ENCODE measurements at places on chromosomes 3 and 15.

- DNase-seq: no peak
These were observed 567.9 kb upstream of the GBE1 start for GRCh38 chr3:82329300-82329699.

DNA sequence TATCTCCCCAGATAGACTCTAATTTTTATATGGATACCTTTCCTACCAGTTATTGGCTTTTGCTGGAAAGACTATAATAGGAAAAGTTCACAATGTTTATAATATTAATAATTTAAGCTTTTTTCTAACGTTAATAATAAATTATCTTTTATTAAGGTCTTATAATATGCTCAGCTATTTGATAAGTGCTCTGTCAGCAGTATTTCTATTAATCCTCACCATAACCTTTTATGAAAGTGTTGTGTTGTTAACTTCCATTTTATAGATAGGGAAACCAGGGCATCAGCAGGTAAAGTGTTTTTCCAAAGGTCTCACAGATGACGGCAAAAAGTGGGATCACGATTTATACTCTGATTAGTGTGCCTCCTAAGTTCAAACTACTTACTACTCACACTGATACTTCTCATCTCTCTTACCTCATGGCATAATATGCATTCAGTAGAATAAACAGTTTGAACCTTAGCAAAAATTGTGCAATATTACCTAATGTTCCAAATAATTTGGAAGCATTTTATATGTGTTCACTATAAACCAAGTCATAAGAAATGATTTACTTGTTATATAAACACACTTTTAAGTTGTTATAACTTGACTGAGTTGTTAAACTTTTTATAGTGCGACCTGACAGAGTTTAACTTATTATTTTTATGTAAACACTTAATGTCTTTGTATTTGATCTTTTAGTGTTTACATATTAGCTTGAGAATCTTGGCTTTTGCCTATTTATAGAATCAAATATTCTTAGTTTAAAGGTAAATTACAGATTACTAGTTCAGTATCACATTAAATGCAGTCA lies 274.9 kb upstream of the DCBLD2 start:
- DNase-seq: peak; percentile 77

- DNase-seq: no peak
These were observed 409 bp upstream of the LHFPL4 start for GRCh38 chr3:9553948-9554513.

GRCh38 chr3:129892857-129893580 lies 492 bp downstream of the TMCC1 start:
- no peak for DNase-seq

DNA sequence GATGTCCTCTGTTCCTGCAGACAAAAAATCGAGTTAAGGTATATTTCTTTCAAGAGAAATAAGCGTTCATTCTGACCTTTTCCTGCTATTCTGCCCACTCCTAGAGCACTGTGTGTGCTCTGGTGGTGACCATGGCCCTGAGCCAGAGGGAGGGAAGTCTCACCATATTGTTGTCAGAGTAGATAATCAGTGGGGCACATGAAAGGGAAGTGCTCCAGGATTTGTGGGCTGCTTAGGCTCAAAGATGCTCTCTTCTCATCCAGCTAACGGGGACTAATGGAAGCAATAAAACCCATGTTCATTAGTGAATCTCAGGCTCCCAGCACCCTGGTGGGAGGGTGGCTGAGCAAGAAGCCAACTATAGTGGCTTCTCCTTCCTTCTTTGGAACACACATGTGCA lies 70.7 kb upstream of the EOMES start:
- DNase-seq: no peak

- DNase-seq: no peak
These were observed 249.7 kb upstream of the CNTN4 start for GRCh38 chr3:1848935-1849334.

DNA sequence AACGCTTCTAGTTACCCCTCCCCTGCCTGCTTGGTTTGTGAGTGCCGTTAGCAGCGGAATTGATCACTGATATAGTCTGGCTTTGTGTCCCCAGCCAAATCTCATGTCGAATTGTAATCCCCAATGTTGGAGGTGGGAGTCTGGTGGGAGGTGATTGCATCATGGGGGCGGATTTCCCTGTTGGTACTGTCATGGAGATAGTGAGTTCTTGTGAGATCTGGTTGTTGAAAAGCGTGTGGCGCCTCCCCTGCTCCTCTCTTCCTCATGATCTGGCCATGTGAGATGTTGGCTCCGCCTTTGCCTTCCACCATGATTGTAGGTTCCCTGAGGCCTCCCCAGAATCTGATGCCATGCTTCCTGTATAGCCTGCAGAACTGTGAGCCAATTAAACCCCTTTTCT lies 47.3 kb upstream of the PGPEP1L start:
- DNase-seq: no peak

DNA sequence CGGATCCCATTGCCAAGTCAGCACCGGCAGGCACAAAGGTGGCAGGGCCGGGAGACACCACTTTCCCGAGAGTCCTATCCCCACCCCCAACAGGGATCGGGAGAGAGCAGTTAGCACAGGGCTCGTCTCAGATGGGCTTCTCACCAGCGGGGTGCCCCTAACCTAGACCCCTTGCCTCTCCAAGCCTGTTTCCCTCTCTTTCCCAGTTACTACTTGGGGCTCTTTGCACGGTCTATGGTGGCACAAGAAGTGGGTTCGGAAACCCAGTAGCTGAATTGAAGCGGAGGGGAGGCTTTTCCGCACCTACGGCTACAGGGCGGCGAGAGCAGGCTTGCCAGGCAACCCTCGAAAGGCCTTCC lies 383 bp upstream of the EFCC1 start:
- no peak for DNase-seq

- DNase-seq: no peak
These were observed 76.4 kb upstream of the SCN5A start for GRCh38 chr3:38725726-38726419.

GRCh38 chr3:96966181-96966929 lies 152.0 kb downstream of the EPHA6 start:
- DNase-seq: no peak

DNA sequence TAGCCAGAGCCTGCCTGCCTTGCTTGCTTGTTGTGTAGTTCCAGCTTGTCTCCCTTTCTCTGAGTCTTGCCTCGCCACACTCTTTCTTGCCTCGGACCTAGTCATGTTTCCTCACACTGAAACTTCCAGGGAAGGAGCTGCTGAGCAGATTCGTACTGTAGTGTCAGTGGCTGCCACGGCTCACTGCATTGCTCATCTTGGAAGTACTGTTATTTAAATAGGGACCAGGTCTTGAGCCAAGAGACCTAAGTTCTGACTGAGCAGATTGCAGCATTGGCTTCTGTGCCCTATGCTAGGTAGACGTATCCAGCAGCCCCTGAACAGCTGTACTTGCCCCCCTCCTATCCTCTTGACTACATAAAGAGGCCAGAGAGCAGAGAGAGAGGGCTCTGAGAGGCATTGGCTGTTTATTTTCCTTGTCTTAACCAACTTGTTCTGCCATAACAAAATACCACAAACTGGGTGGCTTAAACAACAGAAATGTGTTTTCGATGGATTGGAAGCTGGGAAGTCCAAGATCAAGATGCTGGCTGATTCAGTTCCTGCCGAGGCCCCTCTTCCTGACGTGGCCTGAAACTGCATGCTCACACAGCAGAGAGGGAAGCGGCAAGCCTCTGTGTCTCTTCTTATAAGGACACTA lies 5.8 kb upstream of the RARRES1 start:
- DNase-seq: no peak

DNA sequence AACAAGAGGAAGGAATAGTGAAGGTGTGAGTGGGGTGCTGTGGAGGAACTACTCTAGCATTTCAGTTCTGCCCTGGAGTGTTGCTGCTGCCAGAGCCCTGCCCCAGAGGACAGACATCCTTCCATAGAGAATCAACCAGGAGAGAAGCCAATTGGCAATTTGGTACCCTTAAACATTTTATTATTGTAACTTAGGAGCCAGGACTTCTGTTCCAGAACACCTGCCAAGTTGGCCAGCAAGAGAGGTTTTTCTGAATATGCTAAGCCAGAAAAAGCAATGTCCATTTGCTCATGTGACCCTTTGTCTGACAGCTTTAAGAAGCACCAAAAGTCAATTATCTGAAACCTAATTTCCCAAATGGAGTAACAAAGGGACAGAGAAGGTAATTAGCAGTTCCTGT lies 264.9 kb downstream of the MEX3B start:
- no peak for DNase-seq

DNA sequence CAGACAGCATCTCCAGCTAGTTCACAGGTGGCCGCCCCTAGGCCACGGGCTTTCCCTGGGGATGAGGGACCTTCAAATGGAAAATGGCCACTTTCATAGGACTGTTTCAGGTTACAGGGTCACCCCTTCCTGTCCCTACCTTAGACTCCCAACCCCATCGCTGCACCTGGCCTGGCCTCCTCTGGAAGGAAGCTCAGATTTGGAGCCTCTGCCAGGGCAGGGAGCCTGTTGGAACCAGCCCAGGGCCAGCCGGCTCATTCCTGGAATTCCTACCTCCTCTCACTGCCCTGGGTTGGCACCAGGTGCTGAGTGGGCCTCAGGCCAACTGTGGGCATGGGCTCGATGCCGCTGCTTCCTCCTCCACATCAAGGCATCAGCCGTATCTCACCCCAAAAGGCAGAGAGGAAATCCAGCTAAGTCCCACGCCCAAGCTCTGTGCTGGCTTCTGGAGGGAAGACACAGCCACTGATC lies 42.2 kb downstream of the KLHL25 start:
- peak; percentile 14 for DNase-seq

DNA sequence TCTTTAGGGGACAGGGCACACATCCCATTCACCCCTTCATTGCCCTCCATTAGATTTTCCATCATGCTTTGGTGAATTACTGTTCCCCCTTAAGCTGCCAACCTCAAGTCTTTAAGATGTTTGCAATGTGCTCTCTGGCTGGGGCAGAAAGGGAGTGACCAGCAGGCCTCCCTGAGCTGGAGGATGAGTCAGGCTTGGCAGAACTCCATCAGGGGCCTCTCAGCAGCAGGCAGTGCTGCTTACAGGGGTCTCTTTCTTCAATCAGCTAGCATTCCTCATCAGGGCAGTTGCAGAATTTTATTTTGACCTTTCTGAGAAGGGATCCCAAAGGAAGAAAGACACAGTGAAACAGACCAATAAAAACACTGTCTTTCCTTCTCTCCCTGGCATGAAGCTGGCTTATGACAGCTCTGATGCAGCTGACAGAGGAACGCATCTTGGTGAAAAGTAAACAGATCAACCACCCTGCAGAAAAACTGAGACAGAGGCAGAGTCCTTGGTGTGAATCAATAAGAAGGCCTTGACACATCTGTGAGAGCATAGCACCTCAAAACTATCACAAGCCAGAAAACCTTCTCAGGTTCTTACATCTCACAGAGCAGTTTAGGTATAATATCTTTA lies 88.7 kb upstream of the MRPL3 start:
- DNase-seq: no peak

DNA sequence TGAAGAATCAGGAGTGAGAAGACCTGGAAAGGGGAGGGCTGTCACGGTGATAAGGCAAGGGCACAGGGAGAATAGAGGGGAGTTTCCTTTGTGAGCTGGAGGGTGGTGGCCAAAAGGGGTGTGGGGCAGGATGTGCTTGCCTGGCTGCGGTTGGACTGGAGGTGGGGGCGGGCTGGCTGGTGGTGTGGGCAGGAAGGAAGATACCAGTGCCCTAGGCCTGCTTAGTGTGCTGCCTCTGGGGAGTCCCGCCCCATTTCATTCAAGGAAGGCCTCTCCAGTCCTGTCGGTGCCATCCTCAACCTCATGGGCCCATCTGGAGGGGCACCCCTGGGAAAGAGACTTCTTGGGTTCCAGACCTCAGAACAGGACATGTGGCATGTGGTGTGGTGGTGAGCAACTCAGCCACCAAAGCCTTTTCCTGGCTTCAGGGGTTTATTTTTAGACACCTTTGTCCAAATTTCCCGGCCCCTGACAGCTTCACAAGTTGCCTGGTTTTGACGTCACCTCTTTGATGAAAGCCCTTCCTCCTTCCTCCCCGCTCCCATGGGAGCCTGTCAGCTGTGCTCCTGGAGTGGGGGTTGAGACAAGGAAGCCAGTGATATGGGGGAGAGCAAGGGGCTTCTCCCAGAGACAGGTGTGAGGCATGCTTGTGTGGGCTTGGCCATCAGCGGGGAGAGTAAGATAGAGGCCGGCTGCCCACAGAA lies 15.6 kb downstream of the TEX264 start:
- no peak for DNase-seq

- no peak for DNase-seq
These were observed 524.3 kb downstream of the UNC13C start for GRCh38 chr15:54502416-54503075.

GRCh38 chr15:42456531-42456930 lies 34.4 kb downstream of the ZNF106 start:
- DNase-seq: no peak

GRCh38 chr3:134743006-134743405 lies 52.1 kb upstream of the EPHB1 start:
- DNase-seq: no peak

GRCh38 chr15:44909423-44909822 lies 47.1 kb upstream of the TERB2 start:
- DNase-seq: no peak
